ENCODE measurements at places on chromosomes 12 and 14.

DNA sequence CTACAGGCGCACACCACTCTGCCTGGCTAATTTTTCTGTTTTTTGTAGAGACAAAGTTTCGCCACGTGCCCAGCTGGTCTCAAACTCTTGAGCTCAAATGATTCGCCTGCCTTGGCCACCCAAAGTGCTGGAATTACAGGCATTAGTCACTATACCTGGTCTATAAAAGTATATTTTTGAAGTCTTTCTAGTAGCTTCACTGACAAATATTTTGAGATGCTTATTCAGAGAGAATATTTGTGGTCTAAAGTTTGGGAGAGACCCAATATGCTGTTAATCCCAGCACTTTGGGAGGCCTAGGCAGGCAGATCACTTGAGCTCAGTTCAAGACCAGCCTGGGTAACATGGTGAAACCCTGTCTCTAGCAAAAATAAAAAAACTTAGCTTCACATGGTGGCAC, 22.0 kb upstream of the PPP1R12A start:
- DNase-seq: no peak

- peak; percentile 65 for DNase-seq
Observed at GRCh38 chr14:23306412-23307145, at the start of gene BCL2L2. TSS of gene BCL2L2 (plus strand) at chr14:23306833. CDS start at chr14:23307768, 935 bp downstream.

DNA sequence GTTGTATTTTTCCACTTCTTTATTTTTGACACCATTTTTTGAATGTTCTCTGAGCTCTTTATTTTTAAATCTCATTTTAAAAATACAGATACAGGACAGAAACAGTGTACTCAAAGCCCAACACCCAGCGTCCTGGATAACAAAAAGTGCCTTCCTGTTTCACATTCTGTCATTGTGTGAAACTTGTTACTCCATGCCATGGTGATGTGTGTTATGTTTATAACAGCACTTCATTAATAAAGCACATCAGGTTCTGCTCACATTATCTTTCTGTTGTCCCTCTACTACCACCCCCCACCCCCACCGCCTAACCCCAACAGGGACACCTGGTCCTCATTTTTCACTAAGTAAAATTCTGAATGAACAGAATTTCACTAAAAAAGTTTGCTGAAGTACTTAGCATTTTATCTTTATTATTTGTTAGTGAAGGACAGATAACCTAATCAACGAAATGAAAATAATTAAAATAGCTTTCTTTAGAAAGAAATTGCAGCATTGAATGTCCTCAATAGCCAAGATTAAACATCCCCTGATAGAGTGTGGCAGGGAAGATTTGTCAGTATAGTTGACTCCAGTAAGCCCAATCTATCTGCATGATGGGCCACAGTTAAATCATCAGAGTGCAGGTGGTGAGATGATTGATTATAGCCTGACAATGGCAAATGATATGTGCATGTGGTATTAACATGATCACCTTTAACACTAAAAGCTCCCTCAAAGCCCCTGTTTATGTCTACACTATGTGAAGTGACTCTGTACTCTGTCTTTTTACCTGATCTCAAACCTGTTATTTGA, 153.9 kb downstream of the ACSS3 start:
- DNase-seq: no peak

DNA sequence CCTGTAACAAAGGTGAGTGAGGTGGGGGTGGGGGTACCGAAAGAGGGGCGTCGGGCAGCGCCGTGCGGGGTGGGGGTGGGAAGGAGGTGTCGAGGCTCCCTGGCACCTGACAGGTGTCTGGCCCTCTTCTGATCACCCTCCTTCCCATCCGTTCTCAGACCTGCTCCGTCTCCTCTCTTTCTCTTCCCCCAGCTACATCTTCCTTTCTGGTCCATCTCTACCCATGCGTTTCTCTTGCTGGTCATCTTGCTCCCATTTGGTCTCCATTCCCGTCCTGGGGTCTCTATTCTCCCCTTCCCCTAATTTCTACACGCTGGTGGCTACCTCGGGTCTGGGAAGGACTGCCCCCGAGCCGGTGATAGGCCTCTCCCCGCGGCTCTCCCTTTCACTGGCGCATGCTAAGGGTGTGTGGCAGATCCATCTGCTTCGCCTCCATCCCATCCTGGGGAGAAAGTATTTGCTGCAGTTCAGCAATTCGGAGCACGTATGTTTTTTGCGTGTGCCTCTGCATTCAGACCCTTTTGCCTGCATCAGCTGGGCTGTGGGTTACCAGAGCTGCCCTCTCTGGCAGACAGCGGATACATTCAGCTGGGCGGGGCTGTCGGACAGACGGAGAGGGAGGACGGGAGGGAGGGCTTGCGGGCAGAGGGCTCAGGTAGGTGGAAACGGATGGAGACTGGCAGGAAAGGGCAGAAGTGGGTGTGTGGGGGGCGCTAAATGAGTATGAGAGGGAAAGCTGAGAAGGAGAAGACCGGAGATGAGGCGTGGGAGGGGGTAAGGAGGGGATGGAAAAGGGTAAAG, 730 bp downstream of the CLSTN3 start:
- DNase-seq: peak; percentile 32

GRCh38 chr14:88695870-88696269, 96.9 kb downstream of the EML5 start:
- DNase-seq: no peak

DNA sequence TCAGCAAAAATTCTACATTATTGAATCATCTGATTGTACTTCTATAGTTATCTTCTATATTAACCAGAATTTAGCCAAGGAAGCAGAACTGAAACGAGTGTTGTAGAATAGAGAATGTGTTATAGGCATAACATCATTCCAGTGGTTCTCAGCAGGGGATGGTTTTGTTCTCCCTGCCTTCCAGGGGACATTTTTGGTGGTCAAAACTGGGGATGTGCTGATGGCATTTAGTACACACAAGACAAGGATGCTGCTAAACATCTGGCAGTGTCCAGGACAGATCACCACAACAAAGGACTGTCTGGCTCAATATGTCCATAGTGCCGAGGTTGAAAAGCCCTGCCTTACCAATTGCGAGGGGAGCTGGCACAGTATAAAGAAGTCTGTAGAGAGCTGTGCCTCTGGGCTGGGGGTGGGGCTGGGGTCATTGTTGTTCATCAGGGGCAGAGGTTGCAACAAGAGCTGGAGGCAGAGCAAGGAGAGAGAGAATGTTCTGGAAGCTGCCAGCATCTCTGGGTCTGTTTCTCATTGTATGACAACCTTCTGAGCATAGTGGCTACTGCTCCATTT, 1472.8 kb downstream of the AACS start:
- no peak for DNase-seq
